ENCODE measurements at places on chromosomes 11 and 22.

GRCh38 chr11:1199241-1199750 is 23.6 kb upstream of the MUC5B start:
- DNase-seq = no peak

- DNase-seq = no peak
These were observed 1083.8 kb downstream of the TBC1D22A start for GRCh38 chr22:47846206-47846605.

DNA sequence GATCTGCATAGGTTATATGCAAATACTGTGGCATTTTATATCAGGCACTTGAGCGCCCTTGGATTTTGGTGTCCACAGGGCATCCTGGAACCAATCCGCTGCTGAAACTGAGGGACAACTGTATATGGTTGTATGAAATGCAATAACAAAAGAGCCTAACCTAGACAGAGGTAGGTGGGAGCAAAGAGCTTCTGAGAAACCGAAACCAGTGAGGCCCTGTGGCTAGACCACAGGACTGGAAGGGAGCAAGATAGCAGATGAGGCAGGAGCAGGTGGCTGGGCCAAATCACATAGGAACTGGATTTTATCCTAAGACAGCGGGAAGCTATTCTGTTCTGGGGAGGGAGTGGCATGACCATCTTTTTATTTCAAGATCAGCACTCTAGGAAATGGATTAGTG is 30.1 kb downstream of the RCN1 start:
- DNase-seq = no peak

DNA sequence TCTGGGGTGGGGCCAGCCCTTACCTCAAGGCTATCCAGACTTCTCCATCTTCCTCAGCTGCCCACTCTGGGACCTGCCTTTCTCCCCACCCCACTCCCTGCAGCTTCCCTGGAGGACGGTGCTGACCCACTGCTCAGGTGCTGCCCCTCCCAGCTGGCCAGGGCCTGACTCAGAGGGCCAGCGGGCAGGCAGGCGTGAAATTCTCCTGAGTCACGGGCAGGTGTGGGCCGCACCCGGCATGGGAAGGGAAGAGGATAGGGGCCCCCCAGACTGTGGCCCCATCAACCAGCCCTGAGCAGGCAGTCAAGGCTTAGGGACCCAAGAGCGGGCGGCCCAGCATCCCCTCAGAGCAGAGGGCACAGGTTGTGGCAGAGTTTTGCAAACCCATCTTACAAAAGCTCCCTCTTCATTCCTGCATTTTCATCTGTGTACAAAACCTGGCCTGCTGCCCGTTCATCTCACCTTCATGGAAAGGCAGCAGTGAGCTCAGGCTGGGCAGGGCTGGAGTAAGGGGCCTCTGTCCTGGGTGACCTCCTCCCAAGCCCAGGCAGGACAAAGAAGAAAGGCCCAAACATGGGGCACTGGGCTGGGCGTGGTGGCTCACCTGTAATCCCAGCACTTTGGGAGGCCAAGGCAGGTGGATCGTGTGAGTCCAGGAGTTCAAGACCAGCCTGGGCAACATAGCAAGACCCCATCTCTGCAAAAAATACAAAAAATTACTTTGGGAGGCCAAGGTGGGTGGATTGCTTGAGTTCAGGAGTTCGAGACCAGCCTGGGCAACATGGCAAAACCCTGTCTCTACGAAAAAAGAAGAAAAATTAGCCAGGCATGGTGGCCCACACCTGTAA is 6.1 kb downstream of the RHOD start:
- no peak for DNase-seq

DNA sequence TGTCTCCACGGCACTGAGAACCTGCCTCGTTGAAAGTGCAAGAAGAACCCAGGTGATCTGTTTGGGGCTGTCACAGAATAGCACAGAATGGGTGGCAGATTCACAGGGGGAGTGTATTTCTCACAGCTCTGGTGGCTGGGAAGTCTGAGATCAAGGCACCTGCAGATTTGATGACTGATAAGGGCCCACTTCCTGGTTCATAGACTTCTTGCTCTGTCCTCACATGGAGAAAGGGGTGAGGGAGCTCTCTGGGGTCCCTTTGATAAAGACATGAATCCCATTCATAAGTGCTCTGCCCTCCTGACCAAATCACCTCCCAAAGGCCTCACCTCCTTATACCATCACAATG is 198.5 kb upstream of the SORL1-AS1 start:
- no peak for DNase-seq

DNA sequence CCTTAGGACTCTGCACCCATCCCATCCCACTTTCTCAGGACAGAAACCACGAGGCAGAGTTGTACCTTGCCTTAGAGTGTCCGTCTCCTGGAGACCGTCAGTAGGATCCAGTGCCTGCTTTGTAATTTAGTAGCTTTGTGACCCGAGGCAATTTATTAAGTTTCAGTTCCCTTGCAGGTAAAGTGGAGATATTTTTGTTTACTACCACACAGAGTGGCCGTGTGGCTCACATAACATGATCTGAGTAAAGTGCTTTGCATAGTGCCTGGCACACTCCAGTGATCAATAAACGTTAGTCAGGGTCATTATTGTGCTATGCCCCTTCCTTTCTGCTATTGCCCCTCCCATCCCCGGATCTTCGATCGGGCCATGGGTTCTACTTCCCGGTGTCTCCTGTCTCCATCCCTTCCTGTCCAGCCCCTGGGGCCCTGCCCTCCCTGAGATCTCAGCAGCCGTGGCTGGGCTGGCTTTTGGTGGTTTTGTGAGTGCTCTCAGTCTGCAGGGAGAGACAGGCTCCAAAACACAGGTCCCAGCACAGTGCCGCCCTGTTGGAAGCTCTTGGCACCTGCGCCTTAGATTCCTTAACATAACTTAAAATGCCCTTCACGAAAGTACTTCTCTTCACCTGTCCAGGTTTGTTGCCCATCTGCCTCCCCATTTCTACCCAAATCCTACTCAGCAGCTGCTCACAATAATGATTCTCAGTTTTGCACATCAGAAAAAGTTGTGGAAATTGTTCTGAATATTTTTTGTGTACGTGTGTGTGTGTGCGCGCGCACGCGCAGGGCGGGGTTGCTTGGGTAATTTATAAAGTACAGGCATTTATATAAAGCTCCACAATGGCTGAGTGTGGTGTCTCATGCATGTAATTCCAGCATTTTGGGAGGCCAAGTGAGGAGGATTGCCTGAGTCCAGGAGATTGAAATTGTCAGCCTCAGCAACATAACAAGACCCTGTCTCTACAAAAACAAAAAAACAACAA is 753.7 kb downstream of the NTM start:
- DNase-seq = no peak

DNA sequence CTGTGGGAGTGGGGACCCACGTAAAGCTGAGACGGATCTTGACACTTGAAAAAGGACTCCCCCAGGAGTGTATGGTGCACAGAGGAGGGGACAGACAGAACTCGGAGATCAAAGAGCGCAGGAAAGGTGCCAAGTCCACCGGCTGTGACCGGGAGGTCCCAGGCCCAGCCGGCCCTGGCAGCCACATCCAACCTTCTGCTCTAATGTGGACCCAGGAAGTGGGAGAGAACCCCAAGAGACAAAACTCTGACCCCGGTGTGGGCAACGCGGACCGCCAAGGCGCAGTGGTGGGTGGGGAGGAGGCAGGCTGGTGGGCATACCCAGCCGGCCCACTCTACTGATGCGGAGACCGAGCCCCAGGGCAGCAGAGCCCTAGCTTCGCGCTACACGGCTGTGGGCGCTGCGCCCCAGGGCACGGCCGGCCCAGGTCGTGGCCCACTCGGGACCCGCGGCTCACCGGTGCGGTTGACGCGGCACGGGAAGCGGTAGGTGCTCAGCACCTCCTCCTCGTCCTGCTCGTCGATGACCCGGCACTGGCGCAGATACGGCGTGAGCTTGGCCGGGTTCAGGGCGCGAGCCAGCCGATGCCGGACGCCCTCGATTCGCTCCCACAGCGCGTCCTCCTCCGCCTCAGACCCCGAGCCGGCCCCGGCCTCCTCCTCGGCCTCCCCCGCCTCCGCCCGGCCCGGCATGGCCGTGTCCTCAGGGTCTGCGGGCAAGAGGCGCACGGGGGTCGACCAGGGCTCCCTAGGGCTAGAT is 527 bp downstream of the CARD10 start:
- no peak for DNase-seq

- no peak for DNase-seq
These were observed 15.9 kb upstream of the FGF3 start for GRCh38 chr11:69834811-69835800.

DNA sequence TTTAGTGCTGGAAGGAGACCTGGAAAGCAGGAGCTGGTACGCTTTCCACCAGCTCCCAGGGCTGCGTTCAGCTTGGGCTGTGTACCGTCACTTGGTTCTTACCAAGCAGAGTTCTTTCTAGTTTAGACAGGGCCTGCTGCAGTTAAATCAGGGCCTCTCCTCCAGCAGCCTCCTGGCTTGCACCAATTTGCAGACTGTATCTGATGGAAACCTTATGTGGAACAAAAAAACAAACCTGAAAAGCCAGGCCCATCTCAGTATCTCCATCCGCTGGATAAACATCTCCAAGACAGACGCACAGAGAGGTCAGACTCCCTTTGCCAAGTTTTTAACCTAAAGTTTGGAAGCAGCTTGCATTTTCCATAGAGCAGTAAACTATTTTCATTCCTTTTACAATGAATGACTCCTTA is 288.6 kb upstream of the SORL1-AS1 start:
- no peak for DNase-seq

DNA sequence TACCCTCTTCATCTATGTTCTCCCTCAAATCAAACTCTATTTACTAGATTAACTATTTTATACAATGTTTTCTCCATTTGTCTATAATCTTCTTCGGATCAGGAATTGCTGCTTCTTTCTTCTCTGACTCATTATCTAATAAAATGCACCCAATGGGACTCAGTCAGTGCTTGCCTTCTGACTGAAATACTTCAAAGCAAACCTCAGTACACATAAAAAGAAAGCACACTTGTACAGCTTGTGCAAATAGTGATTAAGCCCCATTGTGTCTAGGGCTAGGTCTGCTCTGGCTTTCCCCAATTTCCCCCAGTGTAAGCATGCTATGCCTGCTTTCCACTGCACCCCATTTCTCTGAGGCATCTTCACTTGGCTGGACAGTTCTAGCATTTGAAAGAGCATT is 118.6 kb upstream of the C11orf87 start:
- DNase-seq = no peak

GRCh38 chr11:133107763-133108162 is 424.5 kb downstream of the OPCML start:
- DNase-seq = no peak

DNA sequence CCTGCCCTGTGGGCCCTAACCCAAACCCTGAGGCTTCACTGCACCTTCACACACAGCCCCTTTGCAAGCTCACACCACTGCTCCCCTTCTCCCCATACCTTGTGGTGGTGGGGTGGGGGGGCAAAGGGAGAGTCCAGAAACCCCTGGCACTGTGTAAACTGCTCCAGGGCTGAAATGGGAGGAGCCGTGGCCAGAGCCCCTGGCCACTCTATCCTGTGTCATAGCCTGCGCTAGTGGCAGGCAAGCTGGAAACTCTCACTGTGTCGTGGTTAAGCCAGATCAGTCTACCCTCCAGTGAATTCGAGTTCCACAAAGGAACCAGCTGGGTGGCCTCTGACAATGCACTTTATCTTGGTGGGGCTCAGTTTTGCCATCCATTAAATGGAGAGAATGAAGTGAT is 8.4 kb upstream of the SYT13 start:
- no peak for DNase-seq

GRCh38 chr11:95252586-95252985 is 21.6 kb upstream of the SESN3 start:
- DNase-seq = no peak

Measured in mesenchymal stem cell (in vitro differentiated cells and primary cell).